ENCODE measurements at places on chromosomes 2 and 18.

DNA sequence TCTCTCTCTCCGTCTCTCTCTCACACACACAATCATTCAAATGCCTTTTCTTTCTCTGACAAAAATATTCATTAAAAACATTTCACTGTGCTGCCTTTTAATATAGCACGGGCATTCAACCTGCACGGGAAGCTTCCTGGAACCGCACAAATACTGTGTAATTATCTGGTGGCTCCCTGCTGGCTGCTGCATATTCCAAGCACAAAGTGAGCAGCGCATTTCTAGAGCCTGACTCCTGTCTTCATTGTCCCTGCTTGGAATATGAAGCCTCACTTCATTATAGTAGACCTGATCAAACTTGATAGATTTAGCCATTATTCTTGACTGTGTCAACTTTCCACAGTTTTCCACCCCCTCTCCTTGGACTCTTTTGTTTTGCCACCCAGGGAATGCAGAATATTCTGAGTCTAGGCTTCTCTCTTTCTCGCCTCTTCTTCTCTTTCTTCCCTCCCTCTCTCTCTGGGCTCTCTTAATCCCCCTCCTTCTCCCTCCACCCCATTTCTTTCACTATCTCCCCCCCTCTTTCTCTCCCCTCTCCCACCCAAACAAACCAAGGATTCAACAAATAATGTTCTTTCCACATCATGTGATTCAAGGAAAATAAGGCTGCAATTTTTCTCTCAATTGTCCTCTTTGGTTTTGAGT, 672.1 kb upstream of the FANCL start:
- DNase-seq: no peak

DNA sequence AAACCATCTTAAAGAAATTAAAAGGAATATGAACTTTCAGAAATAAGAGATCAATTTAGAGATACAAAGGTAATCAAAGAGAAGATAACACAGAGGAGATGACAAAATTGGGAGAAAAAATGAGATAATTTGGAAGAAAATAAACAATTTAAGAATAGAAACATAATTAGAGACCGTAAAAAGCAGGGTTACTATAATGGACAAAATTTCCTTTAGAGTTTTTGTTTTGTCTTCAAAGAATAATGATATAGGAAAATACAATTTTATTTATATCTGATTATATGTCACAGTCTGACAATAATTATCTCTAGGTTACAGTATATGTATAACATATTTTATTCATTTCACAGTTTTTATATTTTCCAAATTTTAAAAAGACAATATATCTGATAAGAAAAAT, 716.4 kb upstream of the ZNF804A start:
- DNase-seq: no peak

GRCh38 chr2:44894058-44894457, 47.4 kb upstream of the SIX3 start:
- DNase-seq: no peak

DNA sequence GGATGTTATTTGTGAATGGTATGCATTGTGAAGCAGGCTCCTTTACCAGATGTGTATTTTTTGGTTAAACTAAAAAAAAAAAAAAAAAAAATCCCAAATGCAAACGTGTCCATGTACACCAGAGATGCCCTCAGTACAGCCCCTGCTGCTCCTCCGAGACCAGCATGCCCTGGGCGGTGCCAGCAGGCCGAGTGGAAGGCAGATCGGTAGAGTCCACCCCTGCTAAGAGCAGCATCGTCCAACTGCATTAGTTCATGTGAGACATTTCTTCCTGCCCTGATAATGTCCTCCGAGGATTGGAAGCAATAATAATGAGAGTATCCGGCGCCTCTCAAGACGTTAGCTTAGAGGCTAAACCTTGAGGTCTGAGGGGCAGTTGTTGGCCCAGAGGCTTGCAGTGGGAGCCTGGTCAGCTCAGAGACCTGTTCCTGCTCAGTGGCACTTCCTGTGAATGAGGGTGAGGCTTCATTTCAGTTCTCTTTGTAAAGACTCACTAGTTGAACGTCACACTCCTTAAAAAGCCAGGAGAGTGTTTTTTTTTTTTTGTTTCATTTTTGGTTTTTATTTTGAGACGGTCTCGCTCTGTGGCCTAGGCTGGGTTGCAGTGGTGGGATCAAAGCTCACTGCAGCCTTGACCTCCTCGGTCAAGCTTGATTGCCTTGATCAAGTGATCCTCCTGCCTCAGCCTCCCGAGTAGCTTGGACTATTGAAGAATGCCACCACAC, 5.6 kb downstream of the SLC66A3 start:
- DNase-seq: no peak

GRCh38 chr2:173249661-173250641, 104.7 kb upstream of the CDCA7 start:
- no peak for DNase-seq

- DNase-seq: no peak
These were observed 36.6 kb downstream of the FAM178B start for GRCh38 chr2:96949701-96950350.

DNA sequence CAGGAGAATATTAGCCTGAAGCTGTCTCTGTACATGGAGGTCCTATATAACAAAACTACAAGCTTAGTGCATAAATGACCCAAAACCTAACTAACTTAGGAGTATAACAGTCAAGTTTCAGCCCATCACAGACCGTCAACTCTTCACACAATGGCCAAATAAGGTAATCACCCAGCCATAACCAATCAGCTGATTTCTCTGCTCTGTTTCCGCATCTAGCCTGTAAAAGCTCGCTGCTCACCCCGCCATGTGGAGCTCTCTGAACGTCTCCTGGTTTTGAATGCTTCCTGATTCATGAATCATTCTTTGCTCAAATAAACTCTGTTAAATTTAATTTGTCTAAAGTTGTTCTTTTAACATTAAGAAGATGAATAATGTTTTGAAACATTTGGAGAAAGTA, 593.6 kb downstream of the TMX3 start:
- peak; percentile 3 for DNase-seq

DNA sequence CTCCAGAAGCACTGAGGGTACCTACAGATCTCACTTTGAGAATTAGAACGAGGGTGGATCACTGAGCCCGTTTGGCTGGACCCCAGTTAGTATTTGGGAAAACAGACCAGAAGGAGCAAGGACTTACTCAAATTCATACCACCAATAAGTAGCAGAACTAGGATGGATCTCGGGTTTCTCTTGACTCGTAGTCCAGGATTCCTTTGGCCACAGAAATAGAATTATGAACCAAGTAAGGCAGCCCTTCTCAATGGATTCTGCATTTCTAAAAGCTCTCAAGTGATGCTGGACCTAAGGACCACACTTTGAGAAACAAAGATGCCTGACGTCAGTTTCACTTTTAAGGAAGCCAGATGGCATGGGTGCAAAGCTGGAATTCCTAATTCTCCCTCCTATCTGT, 153.0 kb downstream of the KLHL29 start:
- no peak for DNase-seq

DNA sequence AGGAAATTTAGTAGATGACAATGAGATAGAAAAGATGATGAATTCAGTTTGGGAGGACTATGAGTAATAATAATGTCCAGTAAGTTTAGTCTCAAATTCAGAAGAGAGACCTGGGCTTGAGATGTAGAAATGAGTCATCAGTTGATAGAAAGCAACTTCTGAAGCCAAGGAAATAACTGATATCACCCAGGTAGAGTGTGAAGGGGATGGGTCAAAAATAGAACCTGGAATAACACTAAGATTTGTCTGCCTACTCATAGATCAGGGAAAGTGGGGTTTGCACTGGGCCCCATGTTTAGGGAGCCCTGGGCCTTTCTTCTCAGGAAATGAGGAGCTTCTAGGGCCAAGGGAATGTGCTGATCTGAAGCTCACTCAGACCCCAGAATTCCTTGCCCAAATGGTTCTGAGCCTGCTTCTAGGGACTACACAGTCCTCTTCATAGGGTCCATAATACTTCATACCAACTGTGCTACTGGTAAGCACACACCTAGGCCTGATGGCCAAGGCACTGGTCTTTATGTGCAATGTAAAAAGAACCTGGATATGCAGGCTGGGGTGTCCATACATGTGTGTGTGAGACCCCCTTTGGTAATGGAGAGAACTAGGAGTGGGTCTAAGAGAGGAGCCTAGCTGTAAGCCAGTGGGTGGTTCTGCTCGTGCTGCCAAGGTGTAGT, 141.2 kb downstream of the IKZF2 start:
- no peak for DNase-seq

- peak; percentile 60 for DNase-seq
These were observed 42.4 kb downstream of the HK2 start for GRCh38 chr2:74876081-74876886.

GRCh38 chr18:51753365-51754057, 556.0 kb upstream of the MEX3C start:
- DNase-seq: no peak

- DNase-seq: no peak
These were observed 15.8 kb downstream of the CROCC2 start for GRCh38 chr2:240921995-240922244.

DNA sequence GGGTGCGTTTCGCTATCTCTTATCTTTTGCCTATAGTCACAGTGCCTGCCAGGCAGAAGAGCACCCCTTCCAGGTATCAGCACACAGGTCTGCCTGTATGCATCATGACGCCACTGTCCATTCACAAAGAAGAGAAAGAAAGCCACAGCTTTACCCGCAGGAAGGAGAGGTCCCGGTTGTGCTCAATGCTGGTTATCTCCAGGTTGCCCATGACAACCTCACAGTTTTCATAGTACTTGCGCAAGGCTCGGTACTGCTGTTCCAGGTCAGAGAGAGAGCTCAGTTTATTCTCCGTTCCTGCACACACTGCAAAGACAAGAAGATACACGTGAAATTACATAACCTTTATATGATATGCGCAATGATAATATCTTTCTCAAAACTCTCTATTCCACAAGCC, 414.0 kb downstream of the ERBB4 start:
- no peak for DNase-seq

DNA sequence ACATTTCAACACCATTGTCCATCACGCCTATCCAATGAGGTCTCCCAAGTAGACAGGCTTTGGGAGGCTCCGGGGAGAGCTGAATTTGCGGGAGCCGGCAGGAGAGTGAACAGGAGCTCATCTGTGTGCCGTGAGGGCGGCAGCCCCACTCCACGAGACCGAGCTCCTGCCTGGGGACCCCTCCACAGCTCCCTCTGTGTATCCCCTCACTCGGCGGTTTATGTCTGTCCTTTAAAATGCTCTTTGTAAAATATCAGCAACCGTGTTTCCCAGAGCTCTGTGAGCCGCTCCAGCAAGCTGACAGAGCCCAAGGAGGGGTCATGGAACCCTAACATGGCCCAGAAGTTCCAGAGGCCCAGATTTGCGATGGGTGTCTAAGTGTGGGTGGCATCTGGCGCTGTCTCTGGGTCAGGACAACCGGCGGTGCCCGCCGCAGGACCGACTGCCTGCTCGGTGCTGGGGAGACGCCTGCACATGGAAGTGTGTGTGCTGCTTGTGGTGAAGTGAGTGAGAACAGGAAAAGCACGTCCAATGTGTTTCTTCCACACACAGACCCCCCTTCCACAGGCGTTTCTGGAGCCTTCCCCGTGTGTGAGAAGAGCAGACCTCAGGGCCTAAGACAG, 34.8 kb downstream of the SLC66A2 start:
- DNase-seq: no peak

- no peak for DNase-seq
These were observed 62.4 kb downstream of the PPP1R1C start for GRCh38 chr2:182048088-182048487.

GRCh38 chr2:11746807-11747459, 501 bp downstream of the LPIN1 start:
- no peak for DNase-seq

DNA sequence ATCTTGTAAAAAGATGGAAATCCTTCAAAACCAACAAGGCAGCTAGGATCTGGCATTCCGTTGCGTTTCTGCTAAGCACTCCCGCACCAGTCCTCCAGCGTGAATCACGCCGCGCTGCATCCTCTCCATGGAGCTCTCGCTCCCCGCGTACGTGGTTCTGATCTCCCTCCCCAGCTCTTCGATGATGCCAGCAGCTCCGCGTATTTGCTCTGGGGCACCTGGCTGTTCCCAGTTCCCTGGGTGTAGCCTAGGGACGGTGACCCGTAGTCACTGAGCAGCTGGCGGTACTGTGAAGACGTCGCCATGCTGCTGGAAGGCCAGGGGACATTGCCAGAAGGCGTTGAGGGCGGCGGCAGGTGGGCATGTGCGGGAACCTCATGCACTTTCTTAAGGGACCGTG, 407.5 kb downstream of the RNF144A start:
- no peak for DNase-seq

- no peak for DNase-seq
These were observed 383.7 kb downstream of the SOCS6 start for GRCh38 chr18:70672581-70672980.

GRCh38 chr2:15662026-15662425, 70.4 kb downstream of the DDX1 start:
- no peak for DNase-seq

GRCh38 chr2:110818767-110819481, 86.6 kb downstream of the ACOXL start:
- no peak for DNase-seq

DNA sequence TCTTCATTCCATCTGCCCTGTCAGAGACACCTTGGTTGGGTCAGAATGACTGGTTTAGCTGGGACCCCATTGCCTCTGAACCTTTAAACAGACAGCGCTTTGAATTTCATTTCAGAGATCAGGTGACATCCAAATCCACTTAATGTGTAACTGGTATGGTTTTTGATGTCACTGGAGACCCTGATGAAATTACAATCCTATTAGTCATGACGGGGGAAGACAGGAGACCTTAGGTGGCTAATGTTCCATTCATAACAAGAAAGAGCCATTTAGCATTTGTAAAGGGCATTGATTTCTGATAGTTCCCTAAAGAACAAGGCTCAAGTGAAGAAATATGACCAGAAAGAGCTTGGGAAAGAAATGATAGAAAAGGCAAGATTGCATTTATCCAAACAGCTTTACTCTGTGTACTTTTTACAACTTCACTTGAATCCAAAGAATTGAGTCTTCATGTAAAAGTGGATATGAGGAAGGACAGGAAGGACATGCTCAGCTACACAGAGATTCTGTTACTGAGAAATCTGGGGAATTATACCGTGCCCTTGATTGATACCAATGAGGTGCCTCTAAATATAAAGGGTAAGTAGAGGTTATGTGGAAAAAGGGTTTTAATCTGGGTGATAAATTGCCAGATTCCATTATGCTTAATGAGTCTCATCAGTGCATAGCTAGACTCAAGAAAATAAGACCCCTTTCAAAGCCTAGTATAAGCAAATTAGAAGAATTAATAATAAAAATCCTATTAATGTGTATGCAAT, 198.2 kb downstream of the NCKAP5 start:
- DNase-seq: no peak

- no peak for DNase-seq
These were observed 31.3 kb upstream of the SLC25A52 start for GRCh38 chr18:31791817-31792579.

GRCh38 chr2:227687189-227687588, 20.6 kb downstream of the SCYGR5 start:
- DNase-seq: no peak

All from HEK293T (cell line).